ENCODE measurements at places on chromosomes 7 and 10.

DNA sequence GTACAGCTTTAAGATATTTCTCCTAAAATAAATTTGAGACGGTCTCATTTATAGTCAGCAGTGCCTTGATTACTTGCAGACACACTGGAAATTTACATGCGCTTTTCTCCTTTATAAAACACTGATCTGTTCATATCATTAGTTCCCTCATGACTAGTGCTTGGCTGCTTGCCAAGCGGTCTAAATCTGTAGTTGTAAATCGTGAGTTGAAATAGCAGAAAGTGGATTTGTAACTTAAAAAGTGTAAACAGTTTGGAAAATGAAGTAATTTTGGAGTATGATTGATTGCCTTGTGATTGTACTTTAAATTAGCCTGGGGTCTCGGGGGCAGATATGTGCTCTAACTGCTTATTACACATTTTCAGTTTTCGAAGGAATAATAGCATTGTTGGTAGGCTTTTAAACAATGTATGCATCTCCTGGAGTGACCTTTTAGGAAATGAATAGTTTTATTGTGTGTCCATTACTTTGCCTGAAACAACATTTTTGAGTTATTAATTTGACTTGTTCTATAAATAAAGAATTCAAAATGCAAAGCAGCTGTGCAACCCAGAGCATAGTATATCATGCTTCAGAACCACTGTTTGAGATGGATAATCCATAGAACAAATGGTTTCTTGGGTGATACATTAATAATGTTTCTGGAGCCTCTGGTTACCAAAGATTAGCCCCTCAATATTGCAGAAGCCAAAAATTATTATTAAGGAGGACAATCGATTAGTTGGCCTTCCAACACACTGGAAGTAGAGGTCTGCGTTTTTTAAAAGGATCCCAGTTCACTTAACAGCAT, 73.3 kb downstream of the ARID5B start:
- no peak for DNase-seq

DNA sequence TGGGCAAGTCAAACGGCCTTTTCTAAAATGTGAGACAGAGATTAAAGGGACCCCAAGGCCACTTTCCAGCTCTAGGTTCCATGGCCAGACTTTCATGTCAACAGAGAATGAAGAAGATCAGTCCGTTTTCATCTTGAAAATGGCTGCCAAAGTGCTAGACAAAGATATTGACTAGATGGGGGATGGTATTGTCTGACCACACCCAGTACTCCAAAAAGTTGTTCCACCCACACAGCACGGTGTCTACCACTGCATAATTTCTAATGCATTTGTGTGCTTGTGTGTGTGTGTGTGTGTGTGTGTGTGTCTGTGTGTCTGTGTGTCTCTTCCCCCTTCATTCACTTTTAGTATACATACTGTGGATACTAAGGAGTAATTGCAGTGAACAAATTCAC, 1.3 kb downstream of the COL1A2 start:
- DNase-seq = no peak

DNA sequence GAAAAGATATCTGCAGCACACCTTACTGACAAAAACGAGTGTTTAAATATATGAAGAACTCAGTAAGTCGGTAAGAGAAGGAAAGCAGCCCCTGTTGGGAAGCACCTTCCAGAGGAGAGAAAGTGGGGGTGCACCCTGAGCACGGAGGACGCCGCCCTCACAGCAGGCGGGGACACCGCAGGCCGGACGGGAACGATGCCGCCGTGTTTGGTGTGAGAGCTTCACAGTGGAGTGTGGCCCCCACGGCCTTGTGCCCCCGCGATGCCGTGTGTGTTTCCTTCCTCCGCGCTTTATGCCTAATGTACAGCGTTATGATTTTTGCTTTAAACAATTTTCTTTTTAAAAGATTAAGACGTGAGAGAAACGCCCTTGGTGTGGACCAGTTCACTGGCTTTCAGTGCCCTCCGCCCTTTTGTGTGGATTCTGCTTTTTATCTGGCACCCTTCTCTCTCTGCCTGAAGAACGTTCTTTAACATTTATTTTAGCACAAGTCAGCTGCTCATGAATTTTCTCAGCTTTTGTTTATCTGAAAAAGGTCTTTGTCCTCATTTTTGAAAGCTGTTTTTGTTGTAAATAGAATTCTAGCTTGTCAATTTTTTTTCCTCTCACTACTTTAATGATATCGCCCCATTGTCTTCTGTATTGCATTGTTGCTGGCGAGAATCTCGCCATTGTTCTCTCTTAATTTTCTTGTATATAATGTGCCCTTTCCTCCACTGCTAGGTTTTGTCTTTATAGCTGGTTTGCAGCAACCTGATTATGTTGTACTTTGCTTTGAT, 110.7 kb downstream of the INPP5A start:
- no peak for DNase-seq

- DNase-seq = no peak
Observed at GRCh38 chr10:29532256-29532878, 102.4 kb downstream of the SVIL start.

- DNase-seq = no peak
Observed at GRCh38 chr7:91347290-91347689, 83.1 kb downstream of the FZD1 start.

DNA sequence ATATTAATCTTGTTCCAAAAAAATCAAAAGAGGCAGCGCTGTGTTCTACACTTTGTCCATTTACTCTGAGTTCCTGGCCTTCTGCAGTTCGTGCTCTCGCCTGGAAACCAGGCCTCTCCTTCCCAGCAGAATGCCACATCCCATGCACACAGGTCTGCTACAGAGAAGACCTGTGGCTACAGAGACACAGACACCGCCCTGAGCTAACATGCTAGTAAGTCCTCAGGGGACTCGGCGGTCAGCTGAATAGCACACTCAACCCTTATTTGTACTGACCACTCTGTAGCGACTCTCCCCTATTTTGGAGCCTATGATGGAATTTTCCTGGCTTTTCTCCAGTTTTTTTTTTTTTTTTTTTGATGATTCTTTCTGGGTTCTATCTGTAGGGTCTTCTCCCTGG, 12.8 kb downstream of the CREB3L2 start:
- DNase-seq = no peak

DNA sequence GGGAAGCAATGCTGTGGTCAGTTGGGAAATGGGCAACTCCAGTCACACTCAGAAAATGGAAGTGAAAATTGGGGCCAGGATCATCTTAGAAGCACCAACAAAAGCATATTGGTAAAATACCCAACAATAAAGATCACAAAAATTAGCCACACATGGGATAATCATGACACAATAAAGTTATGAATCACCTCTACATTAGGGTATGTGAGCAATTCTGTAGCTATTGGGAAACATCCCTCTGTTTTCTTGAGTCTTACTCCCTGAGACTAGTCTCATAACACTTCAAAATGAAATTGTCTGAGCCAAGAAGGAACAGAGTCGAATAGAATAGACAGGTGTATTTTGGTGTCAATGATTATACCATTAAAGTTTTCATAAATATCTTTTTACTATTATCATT, 178.3 kb downstream of the DYNC1I1 start:
- DNase-seq = no peak

DNA sequence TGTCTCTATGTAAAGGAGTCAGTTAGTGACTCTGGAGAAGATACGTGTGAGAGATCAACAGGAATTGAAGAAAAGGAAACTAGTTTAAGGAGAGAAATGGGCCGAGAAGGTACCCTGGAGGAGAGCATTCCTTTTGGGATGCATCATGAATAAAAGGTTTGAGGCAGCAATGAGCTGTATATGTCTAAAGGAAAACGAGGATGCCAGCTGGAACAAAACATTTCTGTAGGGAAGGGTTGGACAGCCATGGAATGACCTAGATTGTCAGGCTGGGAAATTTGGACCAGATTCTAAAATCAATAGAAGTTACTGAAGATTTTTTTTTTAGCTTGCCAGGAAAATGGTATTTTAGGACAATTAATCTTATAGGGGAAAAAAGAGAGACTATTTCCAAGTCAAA, 17.2 kb upstream of the MPP7 start:
- DNase-seq = no peak

GRCh38 chr10:68333058-68333395, 299 bp upstream of the PBLD start:
- DNase-seq = no peak

DNA sequence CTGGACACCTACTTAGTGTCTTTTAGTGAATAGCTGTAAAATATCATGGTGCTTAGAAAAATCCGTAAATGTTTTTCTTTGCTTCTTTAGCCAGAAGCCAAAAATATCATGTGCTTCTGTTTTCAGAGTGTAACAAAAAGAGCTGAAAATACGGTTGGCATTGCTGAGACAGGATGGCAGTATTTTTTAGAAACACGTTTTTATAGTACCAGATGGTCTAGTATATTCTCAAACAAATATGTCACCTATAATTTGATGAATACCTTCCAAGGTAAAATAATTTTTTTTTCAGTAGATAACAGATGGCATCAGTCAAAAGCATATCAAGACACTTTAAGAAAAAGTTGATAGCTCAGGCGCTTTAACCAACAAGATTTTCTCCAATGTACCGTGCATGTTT, 326.6 kb downstream of the PHF14 start:
- DNase-seq = no peak

GRCh38 chr7:102055181-102055976, 231.3 kb upstream of the SH2B2 start:
- no peak for DNase-seq

- DNase-seq = no peak
Observed at GRCh38 chr7:25839084-25839769, 312.8 kb upstream of the NFE2L3 start.

GRCh38 chr10:43808136-43808535, 159.5 kb upstream of the ZNF32 start:
- peak; percentile 6 for DNase-seq

DNA sequence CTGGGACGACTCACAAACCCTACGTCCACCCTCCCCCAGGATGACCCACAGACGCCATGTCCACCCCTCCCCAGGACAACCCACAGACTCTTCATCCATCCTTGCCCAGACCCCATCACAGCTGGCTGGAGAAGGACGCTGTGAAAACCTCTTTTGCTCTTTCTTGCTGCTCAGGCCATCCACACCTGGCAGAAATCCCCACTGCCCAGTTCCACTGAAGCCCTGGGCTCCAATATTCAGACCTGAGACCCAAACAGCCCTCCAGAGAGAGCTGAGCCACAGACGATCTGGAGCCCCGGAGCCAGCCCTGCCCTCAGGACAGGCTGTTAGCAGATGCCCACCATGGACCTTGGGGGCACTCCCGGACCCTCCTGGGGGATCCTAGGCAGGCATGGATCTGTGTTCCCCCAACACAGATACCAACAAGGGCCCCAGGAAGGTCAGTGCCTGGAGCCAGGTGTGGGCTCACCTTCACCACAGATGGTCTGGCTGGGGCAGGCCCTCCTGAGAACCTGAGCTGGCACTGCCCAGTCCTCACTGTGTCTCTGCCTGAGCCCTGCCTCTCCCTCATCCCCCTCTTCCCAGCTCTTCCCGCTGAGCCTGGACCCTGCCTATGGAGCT, 226.2 kb downstream of the PTPRN2 start:
- no peak for DNase-seq

- no peak for DNase-seq
Observed at GRCh38 chr10:131725581-131726069, 175.2 kb upstream of the PPP2R2D start.

DNA sequence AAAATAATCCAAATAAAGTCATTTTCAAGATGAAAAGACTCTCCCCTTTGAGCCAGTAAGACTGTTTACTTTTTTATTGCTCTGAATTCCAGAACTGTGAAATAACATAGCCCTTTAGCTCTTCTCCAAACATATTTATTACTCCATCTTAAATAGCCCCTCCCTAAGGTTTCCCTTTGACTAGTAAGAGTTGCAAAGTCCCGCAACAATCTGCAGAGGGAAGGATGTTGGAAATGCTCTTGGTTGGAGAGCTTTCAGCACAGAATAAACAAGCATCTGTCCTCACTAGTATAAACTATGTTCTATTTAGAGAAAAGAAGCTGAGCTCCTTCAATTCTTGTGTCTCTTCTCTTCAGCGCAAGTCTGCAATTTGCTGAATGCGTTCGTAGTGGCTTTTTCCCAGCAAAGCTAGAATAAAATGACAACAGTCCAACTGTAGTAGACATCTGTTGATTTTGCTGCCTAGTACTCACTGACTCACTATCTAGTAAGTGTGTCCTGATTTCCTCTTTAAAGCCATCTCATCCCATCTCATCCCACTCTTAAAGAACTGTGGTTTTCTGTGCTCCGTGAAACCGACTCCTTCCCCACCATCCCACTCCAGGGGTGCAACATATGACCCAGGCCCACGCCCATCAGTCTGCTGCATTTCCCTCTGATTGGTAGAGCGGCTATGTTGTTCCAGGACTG, 104.0 kb downstream of the FAM107B start:
- no peak for DNase-seq

DNA sequence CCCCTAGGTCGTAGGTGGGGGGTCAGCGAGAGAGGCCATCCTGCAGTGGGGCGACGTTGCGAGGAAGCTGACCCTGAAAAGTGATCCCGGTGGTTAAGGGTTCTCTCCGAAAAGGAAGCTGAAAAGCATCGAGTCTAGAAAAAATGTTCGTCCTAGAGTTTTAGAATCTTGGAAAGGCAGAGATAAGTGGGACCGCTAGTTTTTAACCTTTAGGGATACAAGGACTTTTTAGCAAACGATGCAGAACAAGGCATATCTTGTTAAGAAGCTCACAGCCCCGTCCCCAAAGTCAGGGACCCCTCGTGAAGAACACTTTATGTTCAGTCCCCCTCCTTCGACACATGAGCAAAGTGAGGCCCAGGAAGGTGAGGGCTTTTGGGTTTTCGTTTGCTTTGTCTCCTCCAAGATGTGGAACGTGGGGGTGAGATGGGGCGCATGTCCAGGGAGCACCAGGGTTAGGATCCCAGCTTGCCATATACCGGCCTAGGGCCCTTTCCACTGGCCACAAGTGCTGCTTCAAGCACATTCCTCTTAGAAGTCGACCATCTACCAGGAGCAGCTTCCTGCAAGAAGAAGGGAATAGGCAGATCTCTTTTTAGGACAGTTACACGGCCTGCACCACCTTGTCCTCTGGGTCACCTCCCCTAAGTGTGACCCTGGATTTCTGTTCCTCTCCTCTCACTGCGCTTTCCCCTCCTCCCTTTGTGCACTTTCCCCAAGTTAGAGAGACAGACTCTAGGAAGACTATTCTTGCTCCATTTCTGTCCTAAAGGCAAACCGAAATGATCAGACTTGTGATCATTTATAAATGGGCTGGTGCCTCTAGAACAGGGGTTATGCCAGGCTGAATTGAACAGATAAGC, 969 bp downstream of the SLC35G1 start:
- no peak for DNase-seq

DNA sequence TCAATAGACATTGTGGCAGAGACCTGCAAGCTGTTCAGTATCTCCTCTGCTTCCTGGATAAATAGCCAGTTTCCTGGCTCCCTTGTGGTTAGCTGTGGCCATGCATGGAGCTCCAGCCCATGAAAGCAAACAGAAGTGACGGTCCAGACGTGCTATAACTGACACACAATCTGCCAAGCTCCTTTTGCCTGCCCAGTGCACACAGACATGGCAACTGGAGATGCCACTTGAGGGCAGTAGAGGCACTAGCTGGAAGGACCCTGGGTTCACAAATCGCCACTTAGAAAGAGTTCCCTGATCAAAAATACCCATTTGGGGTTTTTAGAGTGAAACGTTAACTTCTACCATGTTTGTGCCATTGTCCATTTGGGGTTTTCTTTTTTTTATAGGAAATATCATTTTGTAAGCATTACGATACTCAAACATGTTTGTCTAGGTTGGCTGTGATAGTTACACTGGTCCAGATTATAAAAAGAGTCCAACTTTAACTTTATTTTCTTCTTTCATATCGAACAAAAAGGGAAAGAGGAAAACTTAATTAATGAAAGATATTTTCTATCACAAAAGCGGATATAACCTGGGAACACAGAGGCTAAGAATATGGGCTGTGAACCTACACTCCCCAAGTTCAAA, 31.3 kb downstream of the KIN start:
- DNase-seq = peak; percentile 6
